ENCODE measurements at places on chromosomes 3 and 15.
A peak's percentile ranks its signal among the peaks of the same experiment; 100 is the strongest.

GRCh38 chr15:48607846-48608245 is 37.7 kb downstream of the FBN1 start:
- no peak for DNase-seq

- DNase-seq: peak; percentile 23
Observed at GRCh38 chr15:67564021-67564967, 21.8 kb downstream of the MAP2K5 start.

DNA sequence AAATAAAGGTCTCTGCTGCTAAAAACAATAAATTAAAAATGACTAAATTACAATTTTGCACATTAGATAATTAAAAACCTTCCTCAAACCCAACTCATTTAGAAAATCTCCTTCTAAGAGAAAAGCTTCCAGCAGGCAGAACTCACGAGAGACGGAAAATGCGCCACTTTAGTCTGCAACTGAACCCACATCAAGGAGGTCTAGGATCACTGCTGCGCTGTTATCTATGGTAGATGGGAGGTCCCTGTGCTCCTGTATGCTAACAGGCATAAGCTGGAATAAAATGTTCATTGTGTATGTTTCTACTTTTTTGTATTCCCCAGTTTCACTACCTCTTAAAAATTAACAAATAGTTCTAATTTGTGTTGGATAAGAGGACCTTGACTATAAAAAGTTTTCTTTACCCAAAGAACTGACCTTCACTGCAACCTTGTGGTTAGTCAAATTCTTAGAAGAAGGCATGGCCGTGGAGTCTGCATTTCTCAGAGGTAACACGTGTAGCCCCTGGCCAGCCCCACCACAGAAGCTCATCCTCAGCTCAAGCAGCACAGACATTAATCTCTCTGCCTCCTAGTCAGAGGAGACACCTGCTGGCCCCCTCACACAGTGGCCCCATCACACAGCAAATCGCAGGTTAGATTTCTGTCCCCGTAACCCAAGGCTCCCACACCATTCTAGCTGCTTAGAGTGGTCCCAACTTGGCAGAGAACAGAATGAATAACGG is 22.3 kb downstream of the STIMATE start:
- DNase-seq: peak; percentile 11

DNA sequence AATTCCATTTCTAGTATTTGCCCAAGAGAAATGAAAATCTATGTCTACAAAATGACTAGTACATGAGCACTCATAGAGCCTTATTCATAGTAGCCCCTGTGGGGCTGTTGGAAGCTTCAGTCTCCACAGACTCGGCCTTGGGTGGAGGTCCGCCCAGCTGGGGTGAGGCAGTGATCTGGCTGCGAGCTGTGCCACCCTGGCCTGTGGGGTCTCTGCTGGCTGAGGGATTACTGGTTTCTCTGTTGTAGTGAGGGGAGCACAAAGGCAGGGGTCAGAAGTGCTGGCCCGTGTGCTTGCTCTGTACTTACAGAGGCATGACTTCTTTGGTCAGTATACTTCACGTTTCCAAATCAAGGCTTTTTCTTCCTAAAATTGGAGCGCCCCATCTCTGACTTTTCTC is 158.2 kb downstream of the CHDH start:
- no peak for DNase-seq

DNA sequence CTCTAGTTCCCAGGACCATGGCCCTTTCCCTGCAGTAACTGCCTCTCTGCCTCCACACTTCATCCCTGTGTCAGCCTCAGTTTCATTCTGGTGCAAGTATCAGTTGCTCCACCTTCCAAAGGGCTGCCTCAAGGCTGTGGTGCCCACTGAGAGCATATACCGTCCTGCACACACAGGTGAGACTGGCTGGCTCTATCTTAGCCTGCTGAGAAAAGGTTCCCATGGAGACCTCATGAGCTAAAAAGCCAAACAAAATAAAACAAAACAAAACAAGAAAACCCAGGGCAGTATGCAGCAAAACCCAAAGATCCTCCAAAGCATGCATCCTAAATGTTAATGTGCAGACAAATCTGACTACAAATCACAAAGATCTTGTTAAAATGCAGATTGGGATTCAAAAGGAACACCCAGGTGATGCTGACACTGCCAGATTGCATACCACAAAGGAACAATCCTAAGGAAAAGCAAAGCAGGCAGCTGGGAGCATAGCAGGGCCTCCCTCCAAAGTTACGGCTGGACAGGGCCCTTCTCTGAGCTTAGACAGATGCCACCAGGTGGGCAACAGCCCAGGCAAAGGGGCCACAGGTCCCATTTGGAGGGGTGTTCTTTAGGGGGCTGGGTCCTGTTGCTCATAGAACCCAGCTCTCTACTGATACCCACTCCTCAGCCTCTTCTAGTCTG is 76.3 kb upstream of the SLCO2A1 start:
- no peak for DNase-seq

DNA sequence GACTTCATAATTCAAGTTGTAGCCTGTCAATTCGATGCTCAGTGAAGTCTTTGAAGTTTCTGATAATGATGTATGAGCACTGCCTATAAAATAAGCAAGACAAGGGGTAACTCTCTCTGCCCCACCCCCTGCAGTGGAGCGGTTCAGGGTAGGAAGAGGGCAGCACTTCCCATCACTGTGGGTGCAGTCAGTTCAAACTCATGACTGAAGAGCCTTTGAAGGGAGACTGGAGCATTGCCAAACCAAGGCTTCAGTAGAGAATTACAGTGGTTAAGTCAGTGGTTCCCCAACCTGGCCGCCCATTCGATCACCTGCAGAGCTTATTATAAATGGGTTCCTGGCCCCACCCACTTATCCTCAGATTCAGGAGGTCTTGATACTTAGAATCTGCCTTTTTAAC is 190.6 kb downstream of the SHQ1 start:
- DNase-seq: no peak

- DNase-seq: no peak
Observed at GRCh38 chr15:70493787-70494516, 269.4 kb downstream of the UACA start.

Data from activated CD4-positive, alpha-beta T cell treated with anti-CD3 and anti-CD28 coated beads, Interleukin-10, Interleukin-2, amounts not matched to agents 100 ng/mL and 50 ng/mL, durations not matched to agents 16 hours and 8 hours (primary cell).